Left lung (tissue), 14 donors: ENCODE measurements at places on chromosomes 4 and X. TPM values are rescaled to one million over a fixed set of nuclear protein-coding genes. Genes with fewer than 3 reads are reported as not detected.

The UGT2A1 gene
- 0.13 TPM for polyA plus RNA-seq

The ARR3 gene
- polyA plus RNA-seq = 1.6 TPM

The MAGEB2 gene
- not detected for polyA plus RNA-seq

The TMEM150C gene
- 16.2 TPM for polyA plus RNA-seq

The GPR82 gene
- polyA plus RNA-seq = 0.11 TPM

The AREG gene
- 2.0 TPM for polyA plus RNA-seq

The TASL gene
- 0.82 TPM for polyA plus RNA-seq

- no peaks in the 10 kb centered on the region for H3K36me3 ChIP-seq
- H3K27ac ChIP-seq = no peak overlapping the region
- H3K27me3 ChIP-seq = no peaks in the 10 kb centered on the region
- peaks cover 17% of the 10 kb centered on the region for H3K4me1 ChIP-seq
Observed at GRCh38 chr4:153140294-153140693, 63.9 kb upstream of the TRIM2 start.

DNA sequence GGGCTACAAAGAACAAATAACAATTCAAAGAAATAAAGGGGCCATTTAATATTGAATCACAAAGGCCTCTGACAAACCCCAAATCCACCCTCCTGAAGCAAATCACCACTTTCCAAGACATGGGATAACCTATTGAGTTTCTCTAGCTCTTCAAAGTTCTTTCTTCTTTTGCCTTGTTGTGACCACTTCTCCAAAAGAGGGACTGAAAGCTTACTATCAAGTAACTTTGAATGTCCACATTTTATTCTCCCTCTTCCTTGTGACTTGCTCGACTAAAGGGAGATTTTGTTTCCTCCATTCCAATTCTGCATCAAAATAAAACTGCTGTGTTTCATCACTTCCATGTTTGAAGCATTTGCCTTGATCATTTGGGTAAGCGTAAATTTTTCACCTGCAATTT is 166.6 kb upstream of the SLC7A11 start:
- H3K27ac ChIP-seq = no peak overlapping the region
- peaks cover 6% of the 10 kb centered on the region for H3K4me1 ChIP-seq
- H3K27me3 ChIP-seq = no peaks in the 10 kb centered on the region
- DNase-seq = no peak
- no peak overlapping the region for H3K4me3 ChIP-seq
- H3K36me3 ChIP-seq = no peaks in the 10 kb centered on the region

GRCh38 chr4:145216535-145216934 is 36.1 kb upstream of the OTUD4 start:
- H3K27me3 ChIP-seq = no peaks in the 10 kb centered on the region
- DNase-seq = no peak
- no peaks in the 10 kb centered on the region for H3K36me3 ChIP-seq
- no peak overlapping the region for H3K4me3 ChIP-seq

GRCh38 chr4:41734371-41734770 is 14.2 kb downstream of the PHOX2B start:
- no peaks in the 10 kb centered on the region for H3K36me3 ChIP-seq
- H3K4me1 ChIP-seq = no peaks in the 10 kb centered on the region
- H3K27ac ChIP-seq = no peak overlapping the region

DNA sequence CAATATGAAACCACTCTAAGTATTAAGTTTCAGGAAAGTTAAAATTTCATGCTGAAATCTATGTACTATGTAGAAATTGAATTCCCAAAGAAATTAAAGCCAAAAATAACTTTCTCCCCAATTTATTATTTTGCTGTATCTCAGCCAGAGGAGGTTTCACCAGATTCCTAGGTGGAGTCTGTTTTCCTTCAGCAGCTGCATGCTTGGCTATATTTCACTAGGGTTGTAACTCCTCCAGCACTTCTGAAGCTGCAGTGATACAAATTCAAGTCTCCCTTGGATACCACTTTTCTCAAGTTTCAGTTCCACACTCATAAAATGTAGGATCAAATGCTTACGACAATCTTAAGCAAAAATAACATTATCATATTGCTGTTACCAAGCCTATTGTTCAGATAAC is 41.2 kb upstream of the ZC4H2 start:
- H3K27ac ChIP-seq = no peak overlapping the region
- no peak for DNase-seq
- H3K27me3 ChIP-seq = no peaks in the 10 kb centered on the region
- H3K36me3 ChIP-seq = no peaks in the 10 kb centered on the region
- H3K4me1 ChIP-seq = no peaks in the 10 kb centered on the region

GRCh38 chr4:38531141-38531727 is 132.8 kb upstream of the KLF3 start:
- no peaks in the 10 kb centered on the region for H3K36me3 ChIP-seq
- DNase-seq = peak; percentile 34
- H3K4me3 ChIP-seq = no peak overlapping the region
- H3K4me1 ChIP-seq = peaks cover 42% of the 10 kb centered on the region

- H3K4me3 ChIP-seq = no peak overlapping the region
- H3K27me3 ChIP-seq = no peaks in the 10 kb centered on the region
- H3K36me3 ChIP-seq = no peaks in the 10 kb centered on the region
- no peak for DNase-seq
Observed at GRCh38 chr4:125044886-125045285, 269.9 kb upstream of the FAT4 start.

DNA sequence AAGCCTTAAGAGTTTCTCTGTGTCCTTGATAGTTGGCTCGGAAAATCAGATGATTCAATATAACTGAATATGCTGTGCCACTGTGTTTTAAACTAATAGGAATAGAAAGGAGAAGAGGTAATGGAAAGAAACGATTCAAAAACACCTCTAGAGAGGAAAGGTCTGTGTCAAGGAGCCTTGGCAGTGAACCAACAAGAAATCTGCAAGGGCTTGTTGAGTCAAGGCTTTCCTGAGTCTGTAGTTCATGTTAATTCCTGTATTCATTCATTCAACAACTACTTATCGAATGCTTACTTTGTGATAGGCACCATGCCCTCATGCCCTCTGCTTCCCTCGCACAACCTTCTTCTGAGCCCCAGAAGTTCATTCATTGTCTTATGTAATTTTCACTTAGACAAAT is 336.0 kb downstream of the PDHA2 start:
- no peak overlapping the region for H3K27ac ChIP-seq
- H3K27me3 ChIP-seq = no peaks in the 10 kb centered on the region
- H3K36me3 ChIP-seq = no peaks in the 10 kb centered on the region
- DNase-seq = no peak

DNA sequence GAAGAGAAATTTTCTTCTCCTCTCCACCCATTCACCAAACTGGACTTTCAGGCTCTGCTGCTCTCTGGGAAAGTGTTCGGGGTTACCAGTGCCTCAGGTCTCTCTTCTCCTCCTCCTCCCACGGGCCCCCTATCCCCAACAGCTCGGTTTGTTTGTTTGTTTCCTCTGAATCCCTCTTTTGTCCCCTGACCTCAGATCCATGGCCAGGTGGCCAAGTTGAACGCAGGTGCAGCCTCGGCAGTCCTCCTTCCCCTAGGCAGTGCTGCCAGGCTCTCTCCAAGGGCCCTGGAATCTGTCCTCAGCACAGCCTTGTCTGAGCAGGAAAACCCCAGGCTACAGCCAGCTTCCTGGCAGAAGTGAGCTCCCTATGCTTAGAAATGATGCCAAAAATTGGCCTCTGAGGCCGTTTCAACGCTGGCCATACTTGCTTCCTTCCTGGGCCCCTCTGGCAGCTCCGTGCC is 60.0 kb downstream of the FHDC1 start:
- no peaks in the 10 kb centered on the region for H3K27me3 ChIP-seq
- no peaks in the 10 kb centered on the region for H3K36me3 ChIP-seq
- DNase-seq = no peak
- H3K4me3 ChIP-seq = no peak overlapping the region
- H3K4me1 ChIP-seq = peaks cover 9% of the 10 kb centered on the region
